ENCODE measurements at places on chromosomes 12 and 14.

- DNase-seq = no peak
Observed at GRCh38 chr14:71410578-71411284, 503.5 kb downstream of the PCNX1 start.

- no peak for DNase-seq
Observed at GRCh38 chr12:116323406-116324386, 46.2 kb upstream of the MED13L start.

DNA sequence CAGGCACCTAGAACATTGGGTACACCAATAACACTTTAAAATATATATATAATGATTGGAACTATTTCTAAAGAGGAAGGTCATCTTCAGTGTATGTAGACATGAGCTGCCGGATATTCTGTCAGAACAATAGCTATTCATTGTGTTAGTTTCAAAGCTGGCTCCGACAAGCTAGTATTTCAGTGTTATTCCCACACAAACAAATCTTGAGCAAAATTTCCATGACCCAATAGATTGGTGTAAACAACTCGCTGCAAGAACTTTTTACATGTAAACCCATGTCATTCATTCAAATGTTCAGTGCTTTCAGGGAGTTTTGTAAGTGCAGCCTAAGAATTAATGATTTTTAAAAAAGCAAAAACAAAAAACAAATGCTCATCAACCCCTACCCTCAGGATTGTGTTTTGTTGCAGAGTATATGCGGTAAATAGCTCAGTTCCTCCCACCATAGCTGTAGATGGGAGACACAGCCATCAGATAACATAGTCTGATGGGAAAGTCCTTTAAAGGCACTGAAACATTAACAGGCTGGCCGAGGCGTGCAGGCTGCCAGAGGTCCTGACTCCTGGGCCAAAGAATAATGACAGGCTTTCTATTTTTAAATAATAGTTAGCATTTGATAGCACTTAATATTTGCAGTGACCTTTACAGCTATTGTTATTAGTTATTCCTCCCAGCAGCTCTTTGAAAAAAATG lies 150.3 kb upstream of the ARHGAP5 start:
- DNase-seq = no peak

GRCh38 chr14:31257244-31257553 lies 49.6 kb upstream of the HECTD1 start:
- DNase-seq = no peak

GRCh38 chr14:101723061-101723595 lies 38.4 kb upstream of the PPP2R5C start:
- DNase-seq = no peak

DNA sequence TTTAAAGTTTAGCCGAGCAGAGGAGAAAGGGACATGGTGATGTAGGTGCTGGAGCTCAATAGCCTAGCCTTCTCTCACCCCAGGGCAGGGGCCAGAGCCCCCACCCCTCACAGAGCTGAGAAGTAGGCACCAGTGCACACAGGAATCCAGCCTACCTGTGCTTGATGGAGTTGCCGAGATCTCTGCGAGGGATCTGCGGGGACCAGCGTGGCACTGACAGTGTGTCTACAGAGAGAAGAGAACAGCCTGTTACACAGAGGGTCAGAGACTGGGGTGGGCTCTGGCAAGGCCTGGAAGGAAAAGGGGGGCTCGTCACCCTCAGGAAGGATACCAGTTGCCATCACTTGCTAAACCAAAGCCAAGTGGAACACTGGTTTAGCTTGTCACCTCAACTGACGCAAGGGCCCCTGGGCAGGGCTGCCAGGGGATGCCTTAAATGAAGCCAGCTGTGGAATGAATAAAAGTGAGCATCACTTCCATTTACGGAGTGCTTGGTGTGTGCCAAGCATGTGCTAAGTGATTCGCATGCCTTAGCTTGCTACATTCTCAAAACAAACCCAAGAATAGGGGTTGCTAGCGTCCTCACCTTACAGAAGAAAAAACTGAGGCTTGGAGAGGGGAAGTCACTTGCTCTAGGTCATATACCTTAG lies 220.8 kb upstream of the NOS1 start:
- no peak for DNase-seq

GRCh38 chr12:58064666-58065065 lies 123.3 kb downstream of the ATP23 start:
- DNase-seq = no peak

GRCh38 chr12:84512751-84513150 lies 399.8 kb downstream of the SLC6A15 start:
- DNase-seq = no peak
